ENCODE measurements at places on chromosomes 12 and 14.
A peak's percentile ranks its signal among the peaks of the same experiment; 100 is the strongest.

DNA sequence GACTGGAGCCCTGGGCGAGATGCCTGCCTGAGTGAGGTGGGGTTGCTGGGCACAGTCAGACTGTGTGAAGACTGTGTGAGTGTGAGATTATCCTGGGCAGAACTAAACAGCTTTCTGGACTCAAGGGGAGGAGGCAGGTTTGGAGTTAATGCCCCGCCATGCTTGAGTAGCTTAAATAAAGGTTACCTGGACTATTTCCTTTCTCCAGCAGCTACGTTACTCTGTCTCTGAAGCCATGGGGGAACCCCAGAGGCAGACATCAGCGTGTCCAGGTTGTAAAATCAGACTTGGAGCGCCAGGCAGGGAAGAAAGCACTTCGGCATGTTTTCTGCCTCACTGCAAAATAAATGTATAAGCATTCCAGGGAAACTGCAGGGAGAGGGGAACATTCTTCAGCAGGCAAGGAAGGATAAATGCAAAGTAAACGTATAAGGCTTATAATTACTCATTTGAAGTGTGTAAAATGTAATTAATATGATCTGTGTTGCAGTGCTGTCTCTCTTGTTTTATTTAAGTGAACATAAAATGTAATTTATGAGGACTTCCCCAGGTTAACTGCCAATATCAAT, 129.7 kb downstream of the CHST11 start:
- DNase-seq, result no peak

DNA sequence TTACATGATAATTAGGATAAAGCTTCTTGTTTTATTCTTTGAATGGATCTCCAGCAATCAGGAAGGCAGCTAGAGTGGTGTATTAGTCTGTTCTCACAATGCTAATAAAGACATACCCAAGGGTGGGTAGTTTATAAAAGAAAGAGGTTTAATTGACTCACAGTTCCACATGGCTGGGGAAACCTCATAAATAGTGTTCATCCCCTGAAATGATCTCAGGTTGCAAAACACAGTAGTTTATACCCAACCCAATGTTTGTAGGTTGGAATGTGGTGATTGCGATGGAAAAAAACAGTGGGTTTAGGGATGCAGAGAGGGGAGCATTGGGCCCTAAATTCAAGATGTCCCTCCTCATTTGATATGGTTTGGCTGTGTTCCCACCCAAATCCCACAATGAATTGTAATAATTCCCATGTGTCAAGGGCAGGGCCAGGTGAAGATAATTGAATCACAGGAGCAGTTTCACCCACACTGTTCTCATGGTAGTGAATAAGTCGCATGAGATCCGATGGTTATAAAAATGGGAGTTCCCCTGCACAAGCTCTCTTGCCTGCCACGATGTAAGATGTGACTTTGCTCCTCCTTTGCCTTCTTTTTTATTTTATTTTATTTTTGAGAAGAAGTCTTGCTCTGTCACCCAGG, 11.5 kb downstream of the MUCL1 start:
- DNase-seq, result no peak

DNA sequence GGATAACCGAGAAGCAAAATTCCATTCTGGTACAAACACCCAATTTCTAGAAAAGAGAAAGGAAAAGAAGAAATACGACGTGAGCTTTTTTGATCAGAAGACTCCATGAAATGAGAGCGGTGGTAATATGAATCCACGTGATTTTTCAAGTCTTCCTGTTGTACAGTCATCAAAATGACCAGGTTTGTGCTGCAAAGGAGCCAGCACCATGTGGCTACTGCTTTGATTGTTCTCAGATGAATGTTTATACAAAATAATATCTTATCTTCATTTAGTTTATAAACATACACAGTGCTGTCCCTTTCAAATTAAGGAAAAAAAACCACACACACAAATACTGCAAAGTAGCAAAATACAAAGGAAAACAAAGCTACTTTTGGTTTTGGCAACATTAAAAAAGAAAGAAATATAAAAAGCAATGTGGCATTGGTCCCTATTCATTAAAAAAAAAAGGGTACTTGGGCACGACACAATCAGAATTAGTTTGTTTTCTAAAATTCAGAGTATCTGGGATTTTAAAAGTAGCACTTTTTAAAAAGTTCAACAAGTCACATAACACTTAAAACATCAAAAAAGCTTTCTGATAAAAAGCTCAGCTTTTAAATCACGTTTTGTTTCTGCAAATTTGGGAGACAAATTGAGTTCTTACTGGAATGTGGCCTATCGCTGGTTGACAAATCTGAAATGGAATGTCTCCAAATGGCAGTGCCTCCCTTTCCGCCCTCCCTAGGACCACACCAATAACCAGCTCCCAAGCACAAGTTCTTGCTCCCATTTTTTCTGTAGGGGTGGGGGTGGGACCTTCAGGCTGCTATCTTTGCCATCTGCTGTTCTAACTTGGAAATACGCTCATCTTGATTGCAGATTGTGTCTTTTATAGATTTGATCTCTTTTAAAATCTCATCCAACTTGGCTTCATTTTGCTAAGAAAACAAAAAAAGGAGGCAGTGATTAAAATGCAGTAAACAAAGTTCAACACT, 13.2 kb upstream of the SELPLG start:
- no peak for DNase-seq

DNA sequence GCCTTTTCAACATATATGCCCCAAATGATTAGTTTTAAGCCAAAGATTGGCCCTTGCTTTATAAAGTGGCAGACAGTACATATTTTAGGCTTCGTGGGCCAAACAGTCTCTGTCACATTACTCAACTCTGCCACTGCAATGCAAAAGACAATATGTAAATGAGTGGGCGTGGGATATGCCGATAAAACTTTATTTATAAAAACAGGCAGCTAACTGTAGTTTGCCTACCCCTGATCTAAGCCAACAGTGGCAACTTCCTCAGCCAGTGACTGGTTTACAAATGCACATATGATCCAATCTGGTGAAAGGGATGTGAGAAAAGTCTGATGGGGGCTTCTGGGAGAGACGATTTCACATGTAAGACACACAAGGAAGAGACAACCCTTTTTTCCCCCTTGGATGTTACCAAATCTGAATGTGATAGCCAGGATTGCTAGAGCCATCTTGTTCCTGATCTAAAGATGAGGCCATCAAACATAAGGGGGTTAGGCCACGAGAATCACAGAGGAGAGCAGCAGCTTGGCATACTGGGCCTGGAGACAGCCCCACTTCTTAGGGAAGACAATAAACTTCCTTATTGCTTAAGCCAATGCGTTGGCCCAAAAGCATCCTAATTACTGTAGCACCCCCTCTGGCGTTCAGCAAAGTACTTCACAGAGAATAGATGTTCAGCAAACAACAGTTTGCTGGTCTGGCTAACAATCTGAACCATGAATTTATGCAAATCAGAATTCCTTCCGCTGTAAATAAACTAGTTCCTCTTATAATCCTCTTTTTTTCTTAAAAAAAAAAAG, 75.2 kb upstream of the TMCC3 start:
- DNase-seq, result no peak

GRCh38 chr14:61662437-61663311, 32.6 kb upstream of the HIF1A start:
- peak; percentile 33 for DNase-seq

GRCh38 chr12:3718100-3718499, 34.8 kb downstream of the CRACR2A start:
- no peak for DNase-seq
